ENCODE measurements at places on chromosomes 3 and 15.
A peak's percentile ranks its signal among the peaks of the same experiment; 100 is the strongest.

GRCh38 chr15:31084176-31084575 lies 17.3 kb downstream of the TRPM1 start:
- no peak for DNase-seq

DNA sequence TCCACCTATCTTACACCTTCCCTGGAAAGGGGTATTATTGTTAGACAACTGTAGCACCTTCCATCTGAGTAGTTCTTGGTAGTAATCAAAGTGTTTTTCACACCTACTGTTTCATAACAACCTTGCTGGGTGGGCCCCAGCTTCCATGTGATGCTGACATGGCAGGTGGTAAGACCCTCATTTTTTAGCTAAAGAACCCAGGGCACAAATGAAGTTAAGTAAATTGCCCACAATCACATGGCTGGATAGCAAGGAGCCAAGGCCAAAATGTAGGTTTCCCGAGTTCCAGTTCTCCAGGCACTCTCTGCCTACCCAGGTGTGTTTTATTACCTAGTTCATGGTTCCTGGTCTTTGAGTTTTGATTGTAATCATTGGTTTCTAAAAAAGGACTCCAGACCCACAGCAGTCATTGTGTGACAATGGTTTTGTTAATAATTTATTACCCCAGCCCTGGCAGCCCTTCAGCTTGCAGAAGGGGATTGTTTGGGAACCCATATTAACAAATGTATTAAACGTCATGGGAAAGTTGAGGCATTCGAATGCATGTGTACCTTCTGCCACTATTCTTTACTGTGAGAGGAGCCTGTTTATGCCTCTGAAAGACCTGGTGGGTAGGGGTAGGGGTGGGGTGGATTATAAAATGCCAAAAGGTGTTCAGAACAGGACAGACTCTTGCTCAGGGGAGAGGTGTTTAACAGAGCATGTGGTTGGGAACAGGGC lies 222.2 kb upstream of the BHLHE40 start:
- no peak for DNase-seq

DNA sequence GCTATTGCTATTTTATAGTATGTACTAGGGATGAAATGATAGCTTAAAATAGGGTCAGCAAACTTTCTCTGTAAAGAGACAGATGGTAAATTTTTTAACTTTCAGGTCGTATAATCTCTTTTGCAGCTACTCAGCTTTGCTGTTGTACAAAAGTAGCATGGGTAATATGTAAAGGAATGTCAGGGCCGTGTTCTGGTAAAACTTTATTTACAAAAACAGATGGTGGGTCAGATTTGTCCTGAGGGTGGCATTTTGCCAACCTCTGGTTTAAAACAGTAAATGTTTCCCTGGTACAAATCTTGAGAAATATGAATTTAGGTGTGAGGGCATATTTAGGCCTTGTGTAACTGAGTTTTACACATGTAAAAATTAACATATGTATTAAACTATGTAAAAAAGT lies 18.6 kb downstream of the NMD3 start:
- peak; percentile 55 for DNase-seq

DNA sequence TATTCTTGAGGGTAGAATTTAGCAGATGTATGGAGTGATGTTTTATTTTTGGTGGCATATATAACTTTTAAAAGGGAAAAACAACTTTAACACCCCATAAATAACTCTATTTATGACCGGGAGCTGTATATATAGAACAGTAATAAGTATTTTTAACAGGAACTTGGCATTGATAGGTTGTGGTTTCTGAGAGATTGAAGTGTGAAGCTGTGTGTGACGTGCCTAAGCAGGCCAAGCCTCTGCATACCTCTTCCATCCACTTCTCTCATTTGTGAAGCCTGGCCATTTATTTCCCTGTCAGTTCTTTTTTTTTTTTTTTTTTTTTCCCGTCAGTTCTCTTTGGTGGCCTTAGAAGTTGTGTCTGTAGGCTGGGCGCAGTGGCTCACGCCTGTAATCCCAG lies 23.0 kb downstream of the RBM5 start:
- DNase-seq, result no peak

GRCh38 chr15:77974416-77975331 lies 102.8 kb downstream of the TBC1D2B start:
- no peak for DNase-seq

GRCh38 chr3:180119567-180119966 lies 82.8 kb upstream of the PEX5L start:
- DNase-seq, result no peak

GRCh38 chr15:59259137-59259943 lies 52.7 kb downstream of the LDHAL6B start:
- no peak for DNase-seq

GRCh38 chr3:77319711-77320110 lies 279.8 kb downstream of the ROBO2 start:
- peak; percentile 3 for DNase-seq

DNA sequence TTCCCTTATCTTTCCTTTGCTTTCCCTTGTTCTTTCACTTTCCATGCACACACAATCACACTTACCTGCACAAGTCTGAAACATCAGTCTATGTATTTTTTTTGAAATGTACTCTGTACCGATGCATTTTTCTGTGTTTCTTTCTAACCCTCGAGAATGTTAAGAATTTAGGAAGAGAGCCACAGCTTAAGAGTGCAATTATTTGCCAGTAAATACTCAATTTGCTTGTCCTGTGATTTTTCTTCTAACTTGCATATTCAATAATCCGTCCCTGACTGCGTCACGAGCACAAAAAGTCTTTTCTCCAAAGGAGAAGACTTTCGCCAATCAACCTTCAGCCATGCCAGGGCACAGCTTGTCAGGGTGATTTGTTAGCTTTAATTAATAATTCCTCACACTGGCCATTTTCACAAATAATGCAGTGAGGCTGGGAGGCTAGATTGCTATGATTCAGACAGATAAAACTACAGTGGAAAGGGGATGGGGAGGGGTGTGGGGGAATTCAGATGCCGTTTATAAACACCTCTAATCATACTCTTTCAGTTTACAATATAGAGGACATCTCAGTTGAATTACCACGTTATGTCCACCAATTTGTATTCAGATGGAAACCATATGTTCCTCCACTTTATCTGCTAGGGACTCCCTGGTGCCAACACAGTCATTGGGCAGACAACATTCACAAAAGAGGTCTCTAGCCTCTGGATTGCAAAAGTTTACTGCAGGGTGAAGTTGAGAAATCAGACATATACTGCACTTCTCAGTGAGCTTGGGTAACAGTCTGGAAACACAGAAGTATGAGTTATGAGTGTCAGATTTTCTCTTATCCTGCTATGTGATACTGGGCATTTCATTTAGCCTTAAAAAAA lies 388.0 kb downstream of the ZBTB20 start:
- DNase-seq, result peak; percentile 69

- DNase-seq, result no peak
Observed at GRCh38 chr3:119792270-119792669, 10.4 kb downstream of the NR1I2 start.

DNA sequence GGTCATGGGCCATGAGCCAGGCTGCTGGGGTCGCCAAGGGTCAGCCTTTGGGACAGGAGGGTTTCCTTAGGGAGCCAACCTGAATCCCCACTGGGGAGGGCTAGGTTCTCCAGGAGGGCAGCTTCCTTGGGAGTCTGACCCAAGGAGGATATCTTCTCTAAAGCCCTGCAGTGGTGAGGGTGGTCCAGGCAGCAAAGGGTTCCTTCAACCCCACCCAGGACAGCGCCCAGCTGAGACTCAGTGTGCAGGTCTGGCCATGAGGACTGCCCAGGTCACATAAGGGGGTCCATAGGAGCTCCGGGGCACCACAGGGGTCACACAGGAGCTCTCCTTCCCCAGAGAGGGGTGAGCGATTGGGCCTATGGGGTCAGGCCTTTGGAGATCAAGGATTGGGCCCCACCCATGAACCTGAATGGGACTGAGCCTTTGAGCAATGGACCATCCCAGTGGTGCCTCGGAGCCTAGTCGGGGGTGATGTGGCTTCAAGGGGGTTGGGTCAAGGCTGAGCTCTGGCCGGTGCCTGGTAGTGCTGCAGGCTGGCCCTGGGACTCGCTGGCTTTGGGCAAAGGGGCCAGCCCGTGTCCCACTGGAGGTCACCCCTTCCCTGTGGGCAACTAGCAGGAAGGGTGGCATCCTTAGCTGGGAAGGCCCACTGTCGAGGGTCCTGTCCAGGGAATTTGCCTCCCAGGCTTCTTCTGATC lies 216.5 kb downstream of the SNRPN start:
- DNase-seq, result no peak

GRCh38 chr3:169578381-169579024 lies 85.0 kb downstream of the MECOM start:
- DNase-seq, result no peak

GRCh38 chr3:178084938-178085816 lies 451.1 kb upstream of the KCNMB2 start:
- DNase-seq, result peak; percentile 88

Measured in fibroblast of villous mesenchyme (primary cell).